ENCODE measurements at places on chromosomes 3 and 15. TPM values are rescaled to one million over a fixed set of nuclear protein-coding genes. Genes with fewer than 3 reads are reported as not detected.

The PAQR5 gene
- total RNA-seq: 0.15 TPM

The ALDH1A3 gene
- total RNA-seq: 168 TPM

The SLC28A2 gene
- total RNA-seq: not detected

The SLCO3A1 gene
- total RNA-seq: 3.4 TPM

The NRROS gene
- total RNA-seq: 0.08 TPM

The FMN1 gene
- total RNA-seq: 0.08 TPM

The TRIM42 gene
- total RNA-seq: not detected

The POLQ gene
- 0.70 TPM for total RNA-seq

The COL8A1 gene
- total RNA-seq: 7.8 TPM

The BFSP2 gene
- not detected for total RNA-seq

The ACTRT3 gene
- 3.3 TPM for total RNA-seq

The CCR4 gene
- total RNA-seq: under 0.01 TPM

The RAP2B gene
- 38.8 TPM for total RNA-seq

The SLC12A1 gene
- total RNA-seq: not detected

The GAP43 gene
- 5.1 TPM for total RNA-seq

The GOLGA8K gene
- total RNA-seq: 0.23 TPM

The GXYLT2 gene
- 49.7 TPM for total RNA-seq

The EFHB gene
- total RNA-seq: 0.23 TPM

The CLDN11 gene
- total RNA-seq: 280 TPM

The ST3GAL6 gene
- total RNA-seq: 3.0 TPM

The ACKR2 gene
- 0.15 TPM for total RNA-seq

The LYSMD2 gene
- total RNA-seq: 1.7 TPM

The TGM5 gene
- not detected for total RNA-seq

The TMEM108 gene
- 0.12 TPM for total RNA-seq

The ARNT2 gene
- 14.9 TPM for total RNA-seq

The WDR93 gene
- total RNA-seq: not detected

The RASGRP1 gene
- total RNA-seq: under 0.01 TPM

The NUDT16 gene
- total RNA-seq: 11.0 TPM

The GATA2 gene
- total RNA-seq: 2.9 TPM

The GUCA1C gene
- not detected for total RNA-seq

The ILDR1 gene
- not detected for total RNA-seq

The ANKRD63 gene
- total RNA-seq: not detected

The C3orf22 gene
- total RNA-seq: not detected

The TLR9 gene
- not detected for total RNA-seq

The CLPX gene
- total RNA-seq: 26.7 TPM

All from smooth muscle cell of the coronary artery (primary cell).